ENCODE measurements at places on chromosomes 1 and 21.

DNA sequence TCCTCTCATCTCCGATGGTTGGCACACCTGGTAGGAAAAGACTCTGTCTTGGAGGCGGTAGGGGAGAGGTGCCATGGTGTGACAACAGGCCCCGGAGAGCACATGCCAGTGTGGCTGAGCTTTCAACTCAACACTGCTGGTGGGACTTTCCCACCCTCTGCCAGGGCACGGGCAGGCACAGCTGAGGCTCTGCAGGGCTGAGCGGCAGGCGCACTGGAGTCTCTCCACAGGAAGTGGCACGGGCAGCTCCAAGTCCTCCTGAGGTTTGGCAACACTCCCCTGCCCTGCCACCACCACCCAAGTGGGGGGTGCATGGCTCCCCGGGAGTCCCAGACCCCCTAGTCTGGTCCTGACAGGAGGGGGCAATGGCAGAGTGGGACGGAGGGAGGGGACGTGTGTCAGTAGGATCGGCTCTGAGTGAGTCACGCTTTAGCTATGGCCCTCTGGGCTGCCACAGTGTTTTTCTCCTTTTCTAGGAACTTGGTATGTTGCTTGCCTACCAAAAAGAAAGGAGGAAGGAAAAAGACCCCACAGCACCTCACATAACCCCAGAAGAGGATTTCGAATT is 27.3 kb upstream of the EVA1B start:
- no peak overlapping the region for H3K4me3 ChIP-seq
- H3K27me3 ChIP-seq, result no peaks in the 10 kb centered on the region
- no peak overlapping the region for H3K27ac ChIP-seq

DNA sequence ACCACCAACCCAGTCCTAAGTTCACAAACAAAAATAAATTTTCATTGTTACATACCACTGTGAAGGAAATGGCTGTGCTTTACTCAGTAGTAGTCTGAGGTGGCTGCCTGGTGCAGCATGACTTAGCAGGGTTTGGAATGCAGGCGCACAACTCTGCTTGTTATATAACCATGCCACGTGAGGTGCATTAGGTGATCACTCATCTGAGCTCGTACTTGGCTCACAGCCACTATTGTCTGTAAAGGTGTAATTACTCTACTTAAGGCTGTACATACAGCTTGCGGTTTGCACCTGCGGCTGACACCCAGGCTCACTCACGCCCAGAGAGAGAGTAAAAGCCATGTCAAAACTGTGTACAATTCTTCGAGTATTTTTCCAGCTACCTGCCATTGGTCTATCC is 599.4 kb downstream of the LTN1 start:
- no peaks in the 10 kb centered on the region for H3K36me3 ChIP-seq
- DNase-seq, result no peak
- H3K4me3 ChIP-seq, result no peak overlapping the region
- H3K27me3 ChIP-seq, result no peaks in the 10 kb centered on the region
- H3K27ac ChIP-seq, result no peak overlapping the region

DNA sequence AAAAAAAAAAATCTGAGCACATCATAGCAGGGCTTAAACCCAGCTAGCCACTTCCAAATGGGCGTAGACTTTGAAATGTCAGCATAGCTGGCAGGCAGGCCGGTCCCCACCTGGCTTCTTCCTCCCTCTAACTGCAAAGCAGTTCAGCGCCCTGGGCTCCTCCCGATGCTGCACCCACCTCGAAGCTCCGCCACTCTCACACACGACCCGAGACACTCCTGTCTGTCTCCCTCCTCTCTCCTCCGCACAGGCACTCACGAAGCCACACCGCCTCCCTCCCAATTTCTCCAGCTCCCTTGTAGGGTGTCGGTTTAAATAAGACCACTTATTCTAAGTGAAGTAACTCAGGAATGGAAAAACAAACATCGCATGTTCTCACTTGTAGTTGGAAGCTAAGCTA is 301.3 kb downstream of the NPHP4 start:
- no peaks in the 10 kb centered on the region for H3K36me3 ChIP-seq
- H3K4me1 ChIP-seq, result no peaks in the 10 kb centered on the region
- no peak for DNase-seq

DNA sequence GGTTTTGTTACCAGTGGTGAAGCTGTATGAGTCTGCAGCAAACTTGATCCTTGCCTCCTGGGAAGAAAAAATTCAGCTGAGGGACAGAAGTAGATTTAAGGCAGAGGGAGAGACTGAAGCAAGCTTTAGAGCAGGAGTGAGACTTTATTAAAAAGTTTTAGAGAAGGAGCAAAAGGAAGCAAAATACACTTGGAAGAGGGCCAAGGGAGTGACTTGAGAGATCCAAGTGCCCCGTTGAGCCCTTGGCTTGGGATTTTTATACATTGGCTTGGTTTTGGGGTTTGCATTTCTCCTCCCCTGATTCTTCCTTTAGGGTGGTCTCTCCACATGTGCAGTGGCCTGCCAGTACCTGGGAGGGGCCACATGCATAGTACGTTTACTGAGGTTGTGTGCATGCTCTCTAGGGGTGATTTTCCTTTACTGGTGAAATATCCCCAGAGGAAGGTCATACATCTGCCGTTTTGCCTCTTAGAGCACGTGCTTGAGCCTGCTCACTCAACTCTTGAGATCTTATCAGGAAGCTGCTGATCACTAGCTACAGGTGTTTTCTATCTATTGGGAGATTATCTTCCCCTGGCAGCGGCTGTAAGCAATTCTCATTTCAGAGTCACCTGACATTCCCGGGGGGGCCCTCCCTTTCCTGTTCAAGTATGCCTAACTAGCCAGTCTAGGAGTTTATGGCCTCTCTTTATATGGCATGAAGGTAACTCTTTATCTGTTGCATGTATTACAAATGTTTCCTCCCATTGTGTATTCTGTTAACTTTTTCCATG is 20.3 kb downstream of the FASLG start:
- H3K4me1 ChIP-seq, result 0 out of 2 replicates have a peak, but pooled peaks cover 1% of the 10 kb centered on the region
- H3K27me3 ChIP-seq, result no peaks in the 10 kb centered on the region
- H3K27ac ChIP-seq, result no peak overlapping the region
- H3K4me3 ChIP-seq, result no peak overlapping the region
- H3K36me3 ChIP-seq, result no peaks in the 10 kb centered on the region

DNA sequence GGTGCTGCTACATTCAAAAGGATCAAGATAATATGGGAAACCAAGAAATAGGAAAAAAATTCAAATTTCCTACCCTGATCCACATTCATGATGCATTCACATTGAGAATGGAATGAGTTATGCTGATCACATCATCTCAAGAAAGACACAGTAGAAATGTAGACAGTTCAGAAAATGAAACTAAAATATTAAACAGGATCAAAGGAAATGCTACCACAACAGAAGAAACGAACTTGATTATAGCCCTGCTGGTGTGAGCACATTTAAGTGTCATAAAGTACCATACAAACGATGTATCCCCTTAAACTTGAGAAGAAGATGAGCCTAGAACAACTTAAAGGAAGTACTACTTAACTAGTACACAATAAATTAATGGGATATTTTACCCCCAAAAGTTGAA is 21.3 kb downstream of the SYDE2 start:
- H3K36me3 ChIP-seq, result no peaks in the 10 kb centered on the region
- no peak overlapping the region for H3K27ac ChIP-seq
- no peaks in the 10 kb centered on the region for H3K27me3 ChIP-seq
- DNase-seq, result no peak
- no peaks in the 10 kb centered on the region for H3K4me1 ChIP-seq

GRCh38 chr1:118136187-118136941 is 48.7 kb downstream of the SPAG17 start:
- no peaks in the 10 kb centered on the region for H3K27me3 ChIP-seq
- no peaks in the 10 kb centered on the region for H3K4me1 ChIP-seq

DNA sequence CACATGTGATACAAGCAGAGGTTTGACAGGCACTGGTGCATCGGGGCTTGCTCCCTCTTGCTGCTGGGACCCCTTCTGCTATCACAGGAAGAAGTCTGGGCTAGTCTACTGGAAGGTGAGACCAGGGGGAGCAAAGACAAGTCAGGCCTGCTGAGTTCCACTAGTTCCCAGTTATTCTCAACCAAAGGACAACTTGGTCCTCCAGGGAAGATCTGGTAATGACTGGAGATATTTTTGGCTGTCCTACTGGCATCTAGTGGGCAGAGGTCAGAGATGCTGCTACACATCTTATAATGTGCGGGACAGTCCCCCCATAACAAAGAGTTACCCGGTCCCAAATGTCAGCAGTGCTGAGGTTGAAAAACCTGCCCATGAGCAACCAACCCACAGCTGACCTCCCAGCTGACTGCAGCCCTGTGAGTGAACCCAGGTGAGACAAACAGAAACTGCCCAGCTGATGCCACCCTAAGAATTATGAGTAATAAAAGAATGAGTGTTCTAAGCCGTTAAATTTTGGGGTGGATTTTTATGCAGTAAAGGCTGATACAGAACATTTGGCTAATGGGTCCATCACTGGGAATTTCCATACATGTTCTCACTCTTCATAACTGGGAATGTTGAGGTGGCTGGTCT is 71.6 kb downstream of the NENF start:
- H3K4me3 ChIP-seq, result no peak overlapping the region
- H3K36me3 ChIP-seq, result no peaks in the 10 kb centered on the region
- no peaks in the 10 kb centered on the region for H3K27me3 ChIP-seq

- no peak for DNase-seq
- H3K27ac ChIP-seq, result no peak overlapping the region
- no peaks in the 10 kb centered on the region for H3K4me1 ChIP-seq
- H3K27me3 ChIP-seq, result no peaks in the 10 kb centered on the region
- H3K4me3 ChIP-seq, result no peak overlapping the region
- H3K36me3 ChIP-seq, result no peaks in the 10 kb centered on the region
Observed at GRCh38 chr1:56591909-56592308, 12.5 kb upstream of the PLPP3 start.

DNA sequence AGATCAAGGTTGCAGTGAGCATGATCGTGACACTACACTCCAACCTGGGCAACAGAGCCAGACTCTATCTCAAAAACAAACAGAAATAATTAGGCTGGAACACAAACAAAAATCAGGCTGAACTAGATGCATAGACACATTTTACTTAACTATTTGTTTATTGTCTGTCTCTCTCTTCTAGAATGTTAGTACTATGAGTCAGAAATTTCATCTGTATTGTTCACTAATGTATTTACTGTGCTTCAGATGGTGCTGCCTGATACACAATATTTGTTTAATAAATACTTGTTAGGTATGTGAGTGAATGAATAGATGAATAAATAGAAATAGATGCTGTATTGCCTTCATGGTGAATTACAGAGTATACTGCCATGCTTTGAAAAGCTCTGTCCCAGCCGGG is 6.0 kb upstream of the LIN28A start:
- no peak overlapping the region for H3K27ac ChIP-seq
- no peak overlapping the region for H3K4me3 ChIP-seq
- no peaks in the 10 kb centered on the region for H3K27me3 ChIP-seq
- DNase-seq, result no peak
- H3K36me3 ChIP-seq, result no peaks in the 10 kb centered on the region

DNA sequence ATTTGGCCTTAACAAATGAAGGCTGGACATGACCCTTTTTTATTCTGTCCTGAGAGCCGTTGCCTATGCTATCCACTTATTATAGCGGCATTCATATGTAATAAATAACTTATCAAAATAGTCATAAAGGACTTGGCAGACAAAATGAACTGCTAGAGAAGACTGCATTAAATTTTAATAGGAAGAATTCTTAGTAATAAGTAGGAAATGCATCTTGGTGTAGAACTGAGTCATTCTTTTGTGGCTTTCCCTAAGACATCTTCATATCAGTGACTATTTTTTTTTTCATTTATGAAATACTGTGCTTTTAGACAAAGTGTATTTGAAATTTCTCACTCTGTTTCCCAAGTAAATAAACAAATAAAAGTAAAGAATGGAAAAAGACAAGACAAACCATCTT is 45.6 kb downstream of the PBX1 start:
- no peaks in the 10 kb centered on the region for H3K27me3 ChIP-seq
- H3K27ac ChIP-seq, result no peak overlapping the region
- H3K36me3 ChIP-seq, result no peaks in the 10 kb centered on the region

GRCh38 chr1:161398900-161399256 is 31.2 kb upstream of the CFAP126 start:
- no peaks in the 10 kb centered on the region for H3K4me1 ChIP-seq
- no peak for DNase-seq
- no peaks in the 10 kb centered on the region for H3K36me3 ChIP-seq
- H3K27ac ChIP-seq, result no peak overlapping the region
- H3K27me3 ChIP-seq, result peaks cover 2% of the 10 kb centered on the region

DNA sequence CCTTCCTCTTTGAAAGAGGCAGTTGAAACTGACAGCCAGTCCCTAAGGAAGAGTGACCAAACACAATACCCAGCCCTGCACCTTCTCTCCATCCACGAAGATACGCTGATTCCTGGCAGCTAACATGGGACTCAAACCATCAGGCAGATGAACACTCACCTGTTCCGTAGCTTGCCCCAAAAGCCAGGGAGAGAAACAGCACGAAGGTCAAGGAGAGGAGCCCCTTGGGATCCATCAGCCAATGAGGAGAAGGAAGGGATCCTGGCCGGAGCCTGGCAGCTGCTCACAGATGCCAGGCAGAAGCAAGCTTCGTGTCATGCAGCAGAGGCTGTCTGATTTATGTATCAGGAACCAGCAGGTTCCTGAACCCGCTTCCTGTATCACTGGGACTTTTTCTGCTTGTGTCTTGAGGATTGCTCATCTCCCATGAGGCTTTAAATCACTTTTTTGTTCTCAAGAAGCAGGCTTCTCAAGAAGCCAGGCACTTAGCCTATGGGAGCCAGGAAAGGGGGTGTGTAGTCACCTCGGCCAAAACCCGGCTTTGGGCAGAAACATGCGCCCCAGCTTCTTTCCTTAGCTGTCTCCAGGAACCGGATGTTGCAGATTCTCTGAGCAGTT is at the start of gene SLAMF1:
Gene SLAMF1 (minus strand): TSS at position 334 of the 618 bp plus-strand sequence. CDS start 99 bp downstream, at position 235.
- H3K36me3 ChIP-seq, result no peaks in the 10 kb centered on the region
- no peaks in the 10 kb centered on the region for H3K27me3 ChIP-seq
- no peak within 1 kb of the TSS for H3K4me3 ChIP-seq
- H3K4me1 ChIP-seq, result peaks cover 2% of the 10 kb centered on the region
- H3K27ac ChIP-seq, result no peak within 1 kb of the TSS
- DNase-seq, result no peak

GRCh38 chr1:85339089-85339488 is 62.7 kb upstream of the BCL10 start:
- no peaks in the 10 kb centered on the region for H3K36me3 ChIP-seq
- no peak for DNase-seq
- H3K4me3 ChIP-seq, result no peak overlapping the region
- H3K4me1 ChIP-seq, result no peaks in the 10 kb centered on the region
- no peak overlapping the region for H3K27ac ChIP-seq

DNA sequence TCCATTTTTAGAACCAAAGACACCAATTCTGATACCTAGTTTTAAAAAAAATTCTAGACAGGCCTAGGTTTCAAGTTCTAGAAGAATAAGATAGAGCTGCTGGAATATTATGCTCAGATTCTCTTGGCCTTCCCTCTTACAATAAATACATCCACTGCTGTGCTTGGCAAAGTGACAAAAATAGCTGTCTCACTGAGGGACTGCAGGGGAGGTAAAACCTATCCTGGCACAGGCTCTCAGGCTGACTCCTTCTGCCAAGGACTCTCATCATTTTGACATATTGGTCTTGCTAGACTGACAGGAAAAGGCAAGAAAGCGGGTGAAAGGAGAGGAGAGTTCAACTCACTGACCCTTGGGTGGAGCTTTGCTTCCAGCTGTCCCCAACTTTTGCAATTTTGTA is 197.0 kb upstream of the LHX8 start:
- no peaks in the 10 kb centered on the region for H3K4me1 ChIP-seq
- H3K27ac ChIP-seq, result no peak overlapping the region
- no peaks in the 10 kb centered on the region for H3K36me3 ChIP-seq
- no peak overlapping the region for H3K4me3 ChIP-seq
- no peak for DNase-seq
